ENCODE measurements at places on chromosomes 6 and 20. TPM values are rescaled to one million over a fixed set of nuclear protein-coding genes. Genes with fewer than 3 reads are reported as not detected.

EYA2 gene
- not detected for total RNA-seq

OR12D3 gene
- total RNA-seq, result not detected

UQCC2 gene
- 54.9 TPM for total RNA-seq

TFAP2B gene
- not detected for total RNA-seq

DNA sequence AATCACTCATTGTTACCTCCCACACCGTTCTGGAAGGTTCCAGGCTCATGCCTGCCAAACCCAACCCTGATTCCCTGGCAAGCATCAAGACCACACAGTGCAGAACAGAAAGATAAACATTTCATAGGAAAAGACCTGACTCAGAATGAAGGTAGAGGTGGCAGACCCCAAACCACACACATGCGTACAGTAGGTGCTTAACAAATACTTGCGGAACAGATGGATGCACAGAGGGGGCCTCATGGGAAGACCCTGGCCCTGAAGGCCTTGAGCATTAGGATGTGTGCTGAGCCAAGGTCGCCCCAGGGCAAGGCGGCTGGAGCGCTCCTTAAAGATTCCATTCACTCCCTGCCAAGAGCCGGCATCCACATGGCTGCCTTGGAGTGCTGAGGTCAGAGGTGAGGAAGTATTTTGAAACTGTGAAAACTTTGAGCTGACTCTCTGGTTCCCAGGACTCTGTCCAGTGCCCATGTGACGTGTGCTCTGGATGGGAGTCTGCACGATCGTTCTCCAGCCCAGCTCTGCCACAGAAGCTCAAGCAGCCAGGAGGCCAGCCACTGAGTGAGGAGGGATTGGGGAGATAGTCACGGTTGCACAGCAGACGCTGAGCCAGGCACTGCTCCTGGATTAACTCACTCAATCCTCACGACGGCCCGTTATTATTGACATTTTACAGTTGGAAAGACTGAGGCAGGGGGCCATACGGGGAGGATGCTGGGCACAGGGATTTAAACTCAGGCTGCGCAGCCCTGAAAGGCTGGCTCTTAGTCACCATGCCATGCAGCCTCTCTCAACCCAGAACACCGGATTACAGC lies 65.5 kb upstream of the AFDN start:
- DNase-seq, result no peak

- no peak for DNase-seq
These were observed 144.0 kb downstream of the GJA1 start for GRCh38 chr6:121579478-121579877.

DNA sequence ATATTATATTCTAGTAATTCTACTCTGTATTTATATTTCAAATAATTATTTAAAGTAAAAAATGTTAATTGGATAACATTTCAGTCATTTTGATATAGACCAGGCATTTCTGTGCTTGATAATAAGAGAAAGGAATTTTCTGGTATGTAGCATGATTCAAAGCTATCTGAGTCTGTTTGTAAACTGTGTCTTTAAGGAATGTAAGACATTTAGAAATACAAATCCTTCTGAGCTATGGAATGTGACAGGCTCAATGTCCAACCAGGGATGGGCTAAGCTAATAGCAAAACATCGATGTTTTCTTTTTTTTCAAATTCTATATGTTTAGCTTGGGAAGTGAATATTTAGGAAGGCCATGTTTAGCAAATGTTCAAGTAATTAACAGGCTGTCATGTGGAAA lies 41.5 kb upstream of the FAM83B start:
- no peak for DNase-seq

DNA sequence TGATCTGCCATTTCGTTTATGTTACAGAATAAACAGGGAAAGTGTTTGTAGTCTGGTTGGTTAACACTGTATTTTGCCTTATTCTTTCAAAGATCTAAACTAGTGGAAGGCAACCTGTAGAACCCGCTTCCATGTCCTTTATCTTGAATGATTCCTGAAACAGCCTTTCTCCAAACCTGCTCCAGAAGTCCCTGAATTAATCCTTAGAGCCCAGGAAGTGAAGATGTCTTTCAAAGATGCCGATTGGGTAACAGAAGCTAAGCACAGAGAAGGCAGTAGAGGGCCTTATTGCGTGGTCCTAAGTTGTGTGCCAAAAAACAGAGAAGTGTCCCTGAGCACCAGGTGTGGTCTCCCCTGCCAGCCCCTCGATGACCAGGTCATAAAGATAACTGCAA lies 19.2 kb upstream of the ZSCAN16 start:
- no peak for DNase-seq

GRCh38 chr6:53894091-53894490 lies 99.3 kb downstream of the LRRC1 start:
- DNase-seq, result no peak
